ENCODE measurements at places on chromosomes 2 and 18. TPM values are rescaled to one million over a fixed set of nuclear protein-coding genes. Genes with fewer than 3 reads are reported as not detected.

- H3K36me3 ChIP-seq: no peaks in the 10 kb centered on the region
- peaks cover 4% of the 10 kb centered on the region for H3K4me1 ChIP-seq
- no peaks in the 10 kb centered on the region for H3K27me3 ChIP-seq
- no peak for DNase-seq
Observed at GRCh38 chr2:232238596-232238995, 140.0 kb upstream of the ALPP start.

The IL18R1 gene
- total RNA-seq: 1.0 TPM

DNA sequence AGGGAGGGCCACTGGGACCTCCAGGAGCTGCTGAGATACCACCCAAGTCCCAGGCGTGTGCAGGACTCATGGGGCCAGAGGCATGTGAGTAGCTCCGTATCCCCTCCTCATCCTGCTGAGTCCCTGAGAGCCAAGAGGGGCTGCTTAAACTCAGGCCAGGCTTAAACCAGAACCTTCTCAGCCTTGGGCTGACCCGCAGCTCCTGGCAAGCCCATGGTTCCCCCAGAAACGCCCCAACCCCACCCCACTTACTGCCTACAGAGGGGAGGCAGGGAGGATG, 2.5 kb upstream of the NMUR1 start:
- no peaks in the 10 kb centered on the region for H3K36me3 ChIP-seq
- H3K27ac ChIP-seq: no peak overlapping the region
- peaks cover 4% of the 10 kb centered on the region for H3K4me1 ChIP-seq
- H3K27me3 ChIP-seq: peaks cover 4% of the 10 kb centered on the region

- H3K27ac ChIP-seq: no peak overlapping the region
- no peaks in the 10 kb centered on the region for H3K27me3 ChIP-seq
- no peaks in the 10 kb centered on the region for H3K4me1 ChIP-seq
Observed at GRCh38 chr2:222213049-222213448, 85.7 kb downstream of the PAX3 start.

DNA sequence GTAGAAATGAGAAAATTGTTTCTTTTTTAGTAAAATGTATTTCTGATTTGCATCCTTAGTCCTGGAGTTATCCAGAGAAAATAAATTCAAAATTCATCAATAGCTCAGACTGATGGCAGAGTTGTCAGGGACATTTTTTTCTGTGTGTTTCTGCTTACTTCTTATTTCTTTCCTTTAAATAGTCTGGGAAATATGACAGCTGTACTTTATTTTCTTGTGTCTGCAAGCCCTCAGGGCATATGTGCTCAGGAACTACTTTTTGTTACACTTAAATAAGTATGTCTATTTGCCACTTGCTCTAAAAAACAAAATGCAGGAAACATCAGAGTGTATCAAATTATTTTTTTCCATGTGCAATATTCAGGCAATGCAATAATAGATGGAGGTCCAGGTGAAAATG, 126.8 kb upstream of the UNC80 start:
- no peak for DNase-seq
- no peaks in the 10 kb centered on the region for H3K4me1 ChIP-seq
- H3K27me3 ChIP-seq: no peaks in the 10 kb centered on the region
- H3K4me3 ChIP-seq: no peak overlapping the region
- H3K36me3 ChIP-seq: no peaks in the 10 kb centered on the region

The ZNG1B gene
- 33.5 TPM for total RNA-seq

DNA sequence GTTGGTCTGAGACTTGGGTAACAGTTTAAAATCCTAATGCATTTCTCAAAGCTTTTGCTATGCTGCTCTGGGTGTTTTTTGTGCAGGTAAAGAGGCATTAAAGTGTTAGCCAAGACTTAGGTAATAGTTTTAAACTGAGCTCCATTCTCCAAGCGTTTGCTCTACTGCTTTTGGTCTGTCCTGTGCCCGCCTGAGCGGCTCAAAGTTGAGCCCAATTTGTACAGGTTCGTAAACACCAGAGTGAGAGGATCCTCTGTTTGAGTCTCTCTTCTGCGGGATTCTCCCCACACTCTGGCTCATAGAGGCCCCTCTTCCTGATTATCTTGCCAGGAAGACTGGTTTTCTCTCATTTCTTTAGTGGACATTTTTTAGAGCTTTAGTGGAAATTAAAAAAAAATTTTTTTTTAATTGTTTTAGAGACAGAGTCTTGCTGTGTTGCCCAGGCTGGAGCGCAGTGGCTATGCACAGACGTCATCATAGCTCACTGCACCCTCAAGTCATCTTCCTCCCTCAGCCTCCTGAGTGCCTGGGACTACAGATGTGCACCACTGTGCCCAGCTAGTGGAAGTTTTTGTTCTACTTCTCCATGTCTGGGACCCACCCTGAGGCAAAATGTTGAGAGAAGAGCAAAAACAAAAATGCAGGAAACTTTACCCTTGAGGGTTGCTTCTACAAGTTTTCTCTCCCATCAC, 16.6 kb downstream of the CCDC138 start:
- H3K27ac ChIP-seq: no peak overlapping the region
- H3K4me3 ChIP-seq: no peak overlapping the region
- no peaks in the 10 kb centered on the region for H3K4me1 ChIP-seq
- H3K27me3 ChIP-seq: no peaks in the 10 kb centered on the region
- DNase-seq: no peak

DNA sequence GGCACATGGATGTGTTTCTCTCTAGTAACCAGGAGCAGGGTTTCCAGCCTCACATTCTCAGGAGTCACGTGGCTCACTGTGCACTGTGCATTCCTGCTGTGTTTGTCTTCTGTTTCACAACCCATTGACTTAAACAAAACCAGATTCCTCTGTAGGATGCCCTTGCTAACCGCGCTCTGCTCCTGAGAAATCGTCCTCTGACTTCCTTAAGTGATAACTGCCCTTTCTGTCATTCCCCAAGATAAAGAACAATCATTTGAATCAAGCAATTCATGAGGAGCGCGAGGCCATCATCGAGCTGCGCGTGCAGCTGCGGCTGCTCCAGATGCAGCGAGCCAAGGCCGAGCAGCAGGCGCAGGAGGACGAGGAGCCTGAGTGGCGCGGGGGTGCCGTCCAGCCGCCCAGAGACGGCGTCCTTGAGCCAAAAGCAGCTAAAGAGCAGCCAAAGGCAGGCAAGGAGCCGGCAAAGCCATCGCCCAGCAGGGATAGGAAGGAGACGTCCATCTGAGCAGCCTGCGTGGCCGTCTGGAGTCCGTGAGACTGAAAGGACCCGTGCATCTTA, 60.2 kb downstream of the RALBP1 start:
- H3K27me3 ChIP-seq: no peaks in the 10 kb centered on the region
- H3K36me3 ChIP-seq: peaks cover 66% of the 10 kb centered on the region
- no peaks in the 10 kb centered on the region for H3K4me1 ChIP-seq

The HOXD8 gene
- 12.0 TPM for total RNA-seq

GRCh38 chr2:229446350-229446749, 175.3 kb upstream of the PID1 start:
- H3K27me3 ChIP-seq: no peaks in the 10 kb centered on the region
- no peaks in the 10 kb centered on the region for H3K36me3 ChIP-seq
- H3K4me3 ChIP-seq: no peak overlapping the region
- H3K27ac ChIP-seq: peak overlapping the region; percentile 84

- H3K36me3 ChIP-seq: no peaks in the 10 kb centered on the region
- DNase-seq: no peak
- no peak overlapping the region for H3K27ac ChIP-seq
- H3K4me3 ChIP-seq: no peak overlapping the region
- H3K27me3 ChIP-seq: no peaks in the 10 kb centered on the region
- no peaks in the 10 kb centered on the region for H3K4me1 ChIP-seq
Observed at GRCh38 chr2:148987286-148987685, 51.2 kb upstream of the LYPD6B start.

DNA sequence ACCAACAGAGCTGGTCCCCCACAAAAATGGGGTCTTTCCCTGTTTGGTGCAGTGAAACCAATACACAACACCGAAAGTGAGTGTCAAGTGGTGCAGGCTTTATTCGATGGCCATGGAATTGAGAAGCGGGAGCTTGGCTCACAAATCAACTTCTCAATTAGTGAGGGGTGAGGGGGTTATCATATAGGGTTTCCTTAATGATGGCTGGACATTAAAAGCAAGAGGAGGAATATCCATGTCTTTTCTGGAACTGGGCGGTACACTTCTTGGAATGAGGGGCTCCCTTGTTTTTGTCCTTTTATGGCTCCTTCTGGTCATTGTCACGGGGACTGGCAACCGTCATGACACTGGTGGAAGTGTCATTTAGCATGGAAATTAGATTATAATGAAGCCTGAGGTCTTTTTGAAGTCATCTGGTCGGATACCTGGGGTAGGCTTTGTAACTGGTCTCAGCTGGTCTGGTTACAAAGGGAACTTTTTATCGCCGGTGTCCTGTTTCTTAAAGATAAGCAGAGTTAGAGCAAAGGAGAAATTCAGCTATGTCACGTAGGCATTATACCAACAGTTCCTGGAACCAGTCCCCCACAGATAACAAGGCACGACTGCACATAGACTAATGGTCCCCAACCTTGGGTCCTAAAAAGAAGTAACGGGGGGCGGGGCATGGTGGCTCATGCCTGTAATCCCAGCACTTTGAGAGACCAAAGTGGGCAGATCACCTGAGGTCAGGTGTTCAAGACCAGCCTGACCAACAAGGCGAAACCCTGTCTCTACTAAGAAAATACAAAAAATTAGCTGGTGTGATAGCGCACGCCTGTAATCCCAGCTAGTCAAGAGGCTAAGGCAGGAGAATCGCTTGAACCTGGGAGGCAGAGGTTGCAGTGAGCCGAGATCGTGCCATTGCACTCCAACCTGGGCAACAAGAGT, 93.5 kb upstream of the NDUFV2 start:
- H3K27ac ChIP-seq: no peak overlapping the region
- H3K4me3 ChIP-seq: no peak overlapping the region
- no peaks in the 10 kb centered on the region for H3K36me3 ChIP-seq
- no peak for DNase-seq
- H3K27me3 ChIP-seq: no peaks in the 10 kb centered on the region
- H3K4me1 ChIP-seq: no peaks in the 10 kb centered on the region

The RFTN2 gene
- total RNA-seq: 1.9 TPM

- H3K27me3 ChIP-seq: peaks cover 3% of the 10 kb centered on the region
- no peak for DNase-seq
Observed at GRCh38 chr2:883803-884748, 66.6 kb upstream of the SNTG2 start.

GRCh38 chr2:74550231-74550630, 3.5 kb downstream of the LOXL3 start:
- no peak for DNase-seq
- H3K27ac ChIP-seq: no peak overlapping the region
- no peaks in the 10 kb centered on the region for H3K36me3 ChIP-seq
- H3K4me1 ChIP-seq: peaks cover 18% of the 10 kb centered on the region
- peaks cover 37% of the 10 kb centered on the region for H3K27me3 ChIP-seq
- H3K4me3 ChIP-seq: no peak overlapping the region

Measured in gastrocnemius medialis (tissue), 4 donors.